ENCODE measurements at places on chromosomes 1 and 21.

DNA sequence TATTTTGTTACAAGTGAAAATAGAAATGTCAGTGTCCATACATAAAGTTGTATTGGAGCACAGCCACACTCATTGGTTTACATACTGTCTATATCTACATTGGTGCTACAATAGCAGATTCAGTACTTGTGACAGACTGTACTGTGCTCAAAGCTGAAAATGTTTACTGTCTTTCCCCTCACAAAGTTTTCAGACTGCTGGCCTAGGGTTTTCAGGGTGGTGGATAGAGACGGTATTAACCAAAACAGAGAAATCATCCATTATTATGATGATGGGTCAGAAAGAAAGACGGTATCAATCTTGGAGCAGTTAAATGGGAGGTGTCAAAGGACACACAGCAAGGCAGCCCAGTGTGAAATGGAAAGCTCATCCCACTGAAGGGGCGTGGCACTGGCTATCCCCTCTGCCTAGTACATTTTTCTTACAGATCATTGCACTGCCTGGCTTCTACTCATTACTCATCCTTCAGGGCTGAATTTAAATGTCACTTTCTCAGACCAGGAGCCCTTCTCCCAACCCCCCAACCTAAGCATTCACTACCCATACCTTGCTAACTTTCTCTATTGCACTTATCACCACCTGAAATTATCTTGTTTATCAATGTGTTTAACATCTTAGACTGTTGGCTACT lies 10.2 kb downstream of the JAK1 start:
- DNase-seq, result no peak

DNA sequence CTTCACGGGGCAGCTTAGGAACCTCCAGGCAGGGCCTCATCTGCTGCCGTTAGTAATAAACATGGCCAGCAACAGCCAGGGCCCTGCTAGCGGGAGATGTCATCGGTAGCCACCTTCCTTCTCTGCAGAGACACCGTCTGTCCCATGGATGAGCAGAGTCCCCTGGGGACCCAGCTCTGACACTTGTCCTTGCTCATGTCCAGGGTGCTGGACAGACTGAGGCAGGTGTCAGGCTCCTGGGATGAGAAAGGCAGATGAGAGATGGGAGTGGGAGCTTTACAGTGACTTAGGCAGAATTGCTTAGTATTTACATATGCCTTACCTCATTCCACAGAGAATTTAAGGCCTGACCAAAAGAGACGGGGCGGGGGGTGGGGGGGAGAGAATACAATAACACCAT lies 25.0 kb downstream of the CAPN2 start:
- no peak for DNase-seq

DNA sequence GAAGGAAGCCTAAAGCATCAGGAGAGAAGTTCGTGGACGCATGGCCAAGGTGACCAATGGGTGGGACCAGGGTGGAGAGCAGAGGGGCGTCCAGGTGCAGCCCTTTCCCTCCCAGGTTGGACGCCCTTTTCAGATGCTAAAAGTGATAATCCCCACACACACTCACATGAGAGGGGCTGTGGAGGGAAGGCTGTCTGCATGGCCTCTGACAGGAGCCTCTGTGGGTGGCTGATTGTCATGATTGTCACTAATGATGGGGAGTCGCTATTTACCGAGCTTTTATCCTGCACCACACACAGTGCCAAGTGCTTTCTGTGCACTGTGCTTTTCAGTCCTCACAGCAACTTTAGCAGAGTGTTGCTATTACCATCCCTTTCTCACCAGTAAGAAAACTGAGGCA lies 27.1 kb upstream of the C1QA start:
- no peak for DNase-seq

GRCh38 chr1:117235863-117236465 lies 25.2 kb upstream of the VTCN1 start:
- no peak for DNase-seq

GRCh38 chr1:35659589-35659988 lies 18.3 kb upstream of the PSMB2 start:
- no peak for DNase-seq

GRCh38 chr21:44350773-44351481 lies 2.5 kb upstream of the TRPM2 start:
- DNase-seq, result no peak

GRCh38 chr1:70586046-70586445 lies 175.0 kb downstream of the CTH start:
- DNase-seq, result no peak

DNA sequence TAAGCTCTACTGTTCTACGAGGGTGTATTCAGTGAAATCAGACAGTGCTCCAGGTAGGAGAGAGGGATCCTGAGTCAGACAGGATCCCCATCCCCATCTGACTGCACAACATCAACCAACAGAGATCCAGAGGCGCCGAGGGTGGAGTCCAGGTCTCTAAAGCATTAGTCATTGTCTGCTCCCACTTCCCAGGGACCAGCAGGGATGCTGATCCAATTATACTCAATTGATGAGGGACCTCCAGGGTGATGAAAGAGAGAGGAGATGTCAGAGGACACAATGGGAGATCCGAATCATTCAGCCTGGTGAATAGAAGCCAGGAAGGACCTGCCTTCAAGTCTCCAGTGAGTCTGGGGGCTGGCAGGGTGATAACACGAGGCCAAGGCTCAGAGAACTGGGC lies 39.5 kb upstream of the STMN1 start:
- no peak for DNase-seq

DNA sequence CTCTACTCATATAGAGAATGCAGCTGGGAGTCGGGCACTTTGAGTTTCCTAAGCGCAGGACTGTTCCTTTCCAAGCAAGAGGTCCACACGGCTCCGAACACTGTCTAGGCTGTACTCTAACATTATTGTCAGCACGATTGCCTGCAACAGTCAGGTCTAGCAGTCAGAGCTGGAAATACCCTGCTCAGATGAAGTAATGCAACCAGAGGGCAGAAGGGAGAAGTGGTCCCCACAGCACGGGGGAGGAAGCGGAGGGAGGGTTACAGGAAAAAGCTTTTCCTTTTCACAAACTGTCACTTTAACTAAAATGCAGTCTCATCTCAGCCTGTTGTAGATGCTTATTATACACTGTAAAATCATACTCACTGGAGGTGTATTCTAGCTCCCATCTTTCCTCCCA lies 98.9 kb upstream of the SLC44A3 start:
- no peak for DNase-seq

DNA sequence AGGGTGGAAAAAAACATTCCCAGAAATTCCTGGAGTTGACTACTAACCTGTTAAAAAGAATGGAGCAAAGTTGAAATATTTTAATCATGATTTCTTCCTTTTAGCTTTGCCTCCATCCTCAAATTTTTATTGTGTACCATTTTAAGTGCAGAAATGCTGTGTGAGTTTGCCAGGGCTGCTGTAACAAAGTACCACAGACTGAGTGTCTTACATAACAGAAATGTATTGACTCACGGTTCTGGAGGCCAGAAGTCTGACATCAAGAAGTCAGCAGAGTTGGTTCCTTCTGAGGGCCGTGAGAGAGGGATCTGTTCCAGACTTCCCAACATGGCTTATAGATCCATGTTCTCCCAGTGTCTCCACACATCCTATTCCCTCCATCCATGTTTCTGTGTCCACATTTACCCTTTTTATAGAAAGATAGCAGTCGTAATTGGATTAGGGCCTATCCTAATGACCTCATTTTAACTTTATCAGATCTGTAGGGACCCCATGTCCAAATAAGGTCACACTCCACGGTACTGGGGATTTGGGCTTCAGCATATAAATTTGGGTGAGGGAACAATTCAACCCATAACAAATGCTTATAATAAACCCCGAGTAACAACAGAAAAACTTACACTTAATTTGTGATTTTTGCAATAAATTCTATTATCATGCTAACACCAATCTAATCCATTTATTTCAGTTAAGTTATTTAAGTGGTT lies 12.7 kb downstream of the SNX7 start:
- DNase-seq, result peak; percentile 37

GRCh38 chr1:1086911-1087341 lies 12.8 kb upstream of the RNF223 start:
- DNase-seq, result no peak

DNA sequence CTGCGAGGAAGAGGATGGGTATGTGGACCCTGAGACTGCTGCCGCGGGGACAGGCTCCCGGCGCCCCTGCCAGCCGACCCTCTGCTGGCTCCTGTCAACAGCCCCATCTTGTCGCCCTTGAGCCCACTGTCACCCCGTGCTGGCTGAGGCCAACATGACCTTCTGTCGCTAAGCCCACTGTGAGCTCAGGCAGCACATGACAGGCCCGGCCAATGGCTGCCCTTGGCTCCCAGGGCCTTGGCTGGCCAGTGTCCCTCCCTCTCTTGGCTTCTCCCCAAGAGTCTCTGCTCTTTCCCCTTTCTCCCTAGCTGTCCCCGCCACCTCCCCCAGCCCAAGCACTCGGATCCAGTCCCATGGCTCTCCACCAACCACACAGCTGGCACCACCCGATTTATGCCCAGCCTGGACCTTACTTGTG lies 3.5 kb downstream of the PEX10 start:
- DNase-seq, result no peak

- no peak for DNase-seq
These were observed 86.9 kb downstream of the ADARB1 start for GRCh38 chr21:45161038-45161945.

Measured in IMR-90 (cell line).